AG04449 (cell line): ENCODE measurements at places on chromosomes 11 and 22.

GRCh38 chr11:64846998-64847666 is 2.7 kb upstream of the CDC42BPG start:
- no peak for DNase-seq

- no peak for DNase-seq
Measured at GRCh38 chr11:9139628-9140357, 48.4 kb upstream of the SCUBE2 start.

- no peak for DNase-seq
Measured at GRCh38 chr22:25027043-25027906, 74.8 kb downstream of the KIAA1671 start.

GRCh38 chr11:118396097-118396501 is 5.3 kb upstream of the ATP5MG start:
- no peak for DNase-seq

DNA sequence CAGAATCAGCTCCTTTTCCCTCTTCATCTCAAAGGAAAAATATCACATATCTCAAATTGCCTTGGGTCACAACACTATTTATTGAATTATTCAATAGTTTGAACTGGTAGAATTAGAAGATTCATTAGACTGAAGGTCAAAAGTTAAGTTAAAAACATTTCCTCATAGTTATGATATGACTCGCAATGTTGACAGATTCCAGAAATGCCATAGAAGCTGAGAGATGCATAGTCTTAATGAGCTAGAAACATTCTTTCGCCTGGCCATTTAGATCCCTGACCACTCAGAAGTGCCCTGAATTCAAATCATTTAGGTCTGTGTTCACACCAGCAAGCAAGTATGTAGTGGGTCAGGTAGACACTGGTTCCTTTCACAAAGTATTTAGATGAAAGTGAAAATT is 44.4 kb downstream of the FAT3 start:
- DNase-seq = peak; percentile 42

DNA sequence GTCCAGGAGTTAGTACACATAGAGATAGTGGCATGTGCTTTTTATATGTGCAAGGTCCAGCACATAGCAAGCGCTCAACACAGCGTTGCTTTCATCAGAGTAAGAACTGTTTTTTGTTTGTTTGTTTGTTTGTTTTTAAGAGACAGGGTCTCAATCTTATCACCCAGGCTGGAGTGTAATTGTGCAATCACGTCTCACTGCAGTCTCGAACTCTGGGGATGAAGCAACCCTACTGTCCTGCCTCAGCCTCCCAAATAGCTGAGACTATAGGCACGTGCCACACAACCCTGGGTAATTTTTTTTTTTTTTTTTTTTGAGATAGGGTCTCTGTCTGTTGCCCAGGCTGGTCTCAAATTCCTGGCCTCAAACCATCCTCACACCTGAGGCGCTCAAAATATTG is 10.8 kb downstream of the TCN2 start:
- DNase-seq = no peak

- no peak for DNase-seq
Measured at GRCh38 chr22:33758961-33759360, 161.3 kb downstream of the LARGE1 start.

DNA sequence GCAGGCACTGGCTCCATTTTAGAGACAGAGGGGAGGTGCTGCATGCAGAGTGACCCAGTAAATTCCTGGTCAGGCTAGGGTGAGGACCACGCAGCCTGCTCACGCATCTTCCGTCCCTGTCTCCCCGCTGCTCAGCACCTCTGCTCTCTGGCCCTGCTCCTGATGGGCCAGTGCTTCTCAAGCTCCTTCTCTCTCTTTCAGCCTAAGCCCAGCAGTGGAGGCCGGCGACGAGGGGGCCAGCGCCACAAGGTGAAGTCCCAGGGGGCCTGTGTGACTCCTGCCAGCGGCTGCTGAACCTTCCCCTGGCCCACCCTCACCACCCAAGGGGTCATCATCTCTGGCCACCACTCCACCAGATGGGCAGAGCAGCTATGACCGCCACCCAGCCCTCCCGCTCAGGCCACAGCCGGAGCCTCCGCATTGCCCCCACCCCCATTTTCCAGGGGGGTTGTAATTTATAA is 24.7 kb downstream of the GTPBP1 start:
- no peak for DNase-seq

- peak; percentile 67 for DNase-seq
Measured at GRCh38 chr22:32623943-32624342, 149.3 kb downstream of the FBXO7 start.

DNA sequence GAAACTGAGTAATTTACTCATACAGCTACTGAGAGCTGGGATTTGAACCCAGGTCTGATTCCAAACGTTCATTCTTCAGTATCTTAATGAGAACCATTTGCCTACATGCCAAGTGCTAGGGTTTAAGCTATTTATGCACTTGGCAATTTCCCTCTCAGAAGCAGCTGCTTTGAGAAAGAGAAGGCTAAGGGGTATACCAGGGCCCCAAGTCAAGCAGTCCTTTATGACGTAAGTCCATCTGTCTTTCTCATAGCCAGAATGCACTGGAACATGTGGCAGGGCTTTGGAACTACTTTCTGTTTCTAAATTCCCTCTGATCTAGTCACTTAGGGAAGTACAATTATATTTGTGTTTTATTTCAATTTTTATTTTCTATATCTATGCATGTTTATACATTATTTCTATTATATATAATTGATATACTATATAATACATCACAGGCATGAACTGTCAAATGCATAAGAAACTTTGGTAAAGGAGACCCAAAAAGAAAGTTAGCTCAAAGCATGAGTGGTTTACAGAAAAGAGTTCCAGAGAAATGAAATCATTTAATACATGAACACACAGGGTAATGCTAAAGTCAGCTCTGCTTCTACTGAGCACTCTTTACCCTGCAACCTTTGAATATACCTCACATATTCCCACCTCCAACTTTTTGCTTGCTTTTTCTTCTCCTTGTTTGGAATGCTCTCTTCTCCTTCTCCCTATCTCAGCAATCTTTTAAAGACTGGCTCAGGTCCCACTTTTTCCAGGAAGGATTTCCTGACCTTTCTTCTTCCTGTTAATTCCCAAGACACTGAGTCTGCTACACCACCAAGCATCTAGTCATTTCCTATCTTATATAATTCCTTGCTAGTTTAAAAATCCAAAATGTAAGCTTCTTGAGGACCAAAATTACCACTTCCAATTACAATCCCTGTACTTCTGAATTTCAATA is 80.5 kb upstream of the GDPD4 start:
- DNase-seq = peak; percentile 52

- no peak for DNase-seq
Measured at GRCh38 chr11:2724653-2725367, 25.0 kb upstream of the KCNQ1OT1 start.

DNA sequence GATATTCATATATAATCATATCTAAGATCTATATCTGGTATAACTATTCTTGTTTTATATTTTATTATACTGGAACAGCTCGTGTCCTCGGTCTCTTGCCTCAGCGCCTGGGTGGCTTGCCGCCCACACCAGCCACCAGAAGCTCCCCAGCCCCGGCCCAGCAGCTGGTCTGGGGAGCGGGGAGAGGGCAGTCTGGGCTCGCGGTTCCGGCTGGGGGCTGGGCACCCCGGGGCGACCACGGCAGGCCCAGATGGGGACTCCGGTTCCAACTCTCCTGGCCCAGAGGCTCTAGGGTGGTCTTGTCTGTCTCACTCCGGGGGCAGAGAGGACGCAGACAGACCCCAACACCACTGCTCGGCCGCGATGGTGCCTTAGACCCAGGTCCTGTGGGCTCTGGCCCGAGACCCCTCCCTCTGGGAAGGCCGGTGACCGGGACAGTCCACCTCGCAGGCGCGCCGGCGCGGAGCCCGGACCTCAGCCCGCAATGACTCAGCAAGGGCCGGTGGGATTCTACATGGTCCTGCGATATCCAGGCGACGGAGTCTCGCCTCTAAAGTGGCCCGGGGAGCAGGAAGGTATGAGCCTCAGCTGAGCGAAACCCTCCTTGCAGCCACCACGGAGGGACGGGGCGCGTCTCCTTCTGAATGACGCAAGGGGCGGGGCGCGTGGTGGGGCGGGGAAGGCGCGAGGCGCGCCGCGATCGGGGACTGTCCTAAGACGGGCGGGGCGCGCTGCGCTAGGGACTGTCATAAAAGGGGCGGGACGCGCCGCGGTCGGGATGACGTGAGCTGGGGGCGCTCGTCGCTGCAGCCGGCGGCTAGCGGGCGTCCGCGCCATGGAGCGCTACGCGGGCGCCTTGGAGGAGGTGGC is at the start of gene DGCR6:
DGCR6 (plus strand) TSS at position 781 of the 870 bp plus-strand sequence; CDS start at position 836, 55 bp downstream.
- no peak for DNase-seq

DNA sequence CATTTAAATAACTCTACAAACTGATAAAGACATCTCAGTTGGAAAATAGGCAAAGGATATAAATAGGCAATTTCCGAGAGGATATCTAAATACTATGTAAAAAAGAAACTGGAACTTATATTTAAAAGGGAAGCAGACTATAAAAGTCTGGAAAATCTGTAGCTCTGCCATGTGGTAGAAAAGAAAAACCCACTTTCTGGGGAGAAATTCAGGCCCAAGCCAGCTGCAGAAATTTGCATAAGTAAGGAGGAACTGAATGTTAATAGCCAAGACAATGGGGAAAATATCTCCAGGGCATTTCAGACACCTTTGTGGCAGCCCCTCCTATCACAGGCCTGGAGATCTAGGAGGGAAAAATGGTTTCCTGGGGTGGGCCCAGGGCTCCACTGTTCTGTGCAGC is 97.8 kb upstream of the ZBED5 start:
- DNase-seq = no peak
